Stimulated activated naive CD8-positive, alpha-beta T cell treated with anti-CD3 and anti-CD28 coated beads, Interleukin-15, amount 100 ng/mL, for 72 hours (primary cell): ENCODE measurements at places on chromosomes 5 and 9.

GRCh38 chr5:17277907-17278306 lies 60.5 kb downstream of the BASP1 start:
- no peak for DNase-seq

DNA sequence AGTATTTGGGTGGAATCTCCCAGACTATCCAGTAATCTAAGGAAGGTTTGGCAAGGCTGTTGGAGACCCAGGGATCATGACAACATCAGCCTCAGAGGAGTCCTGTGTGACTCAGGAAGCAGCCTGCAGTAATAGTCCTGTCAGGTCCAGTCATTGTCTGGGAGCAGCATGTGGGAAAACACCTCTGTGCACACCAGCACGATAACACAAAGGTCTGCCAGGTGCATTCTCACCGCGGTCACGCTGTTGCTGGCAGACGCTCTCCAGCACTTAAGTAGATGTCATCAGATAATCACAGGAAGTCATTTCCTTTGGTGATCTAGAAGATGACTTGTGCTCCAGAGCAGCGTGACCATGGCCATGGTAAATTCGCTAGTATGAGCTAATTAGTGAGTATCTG lies 99.2 kb upstream of the IQGAP2 start:
- DNase-seq: peak; percentile 27

DNA sequence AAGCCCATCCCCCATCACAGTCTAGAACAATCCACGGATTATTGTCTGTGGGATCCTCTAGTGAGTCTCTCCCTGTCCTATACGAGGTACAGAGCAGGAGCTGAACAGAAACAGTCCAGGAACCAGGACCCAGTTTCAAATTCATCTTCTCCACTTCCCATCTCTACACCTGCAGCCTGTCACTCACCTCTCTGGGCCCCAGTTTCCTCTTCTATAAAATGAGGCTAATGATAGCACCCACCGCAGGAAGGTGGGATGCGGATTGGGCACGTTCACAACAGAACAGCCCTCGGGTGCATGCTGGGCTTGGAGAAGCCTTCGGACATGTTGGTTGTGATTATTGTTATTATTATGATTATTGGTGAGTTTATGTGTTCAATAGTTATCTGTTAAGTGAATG lies 78.5 kb downstream of the ANKRD33B start:
- no peak for DNase-seq

GRCh38 chr5:38752622-38753021 lies 93.2 kb upstream of the OSMR start:
- no peak for DNase-seq

- DNase-seq: no peak
Measured at GRCh38 chr9:84778570-84778969, 109.0 kb downstream of the NTRK2 start.
